ENCODE measurements at places on chromosomes 1 and 21. TPM values are rescaled to one million over a fixed set of nuclear protein-coding genes. Genes with fewer than 3 reads are reported as not detected.

Gene LCE3D
- total RNA-seq = not detected

Gene AMY1A
- not detected for total RNA-seq

Gene SAMD13
- 0.54 TPM for total RNA-seq

Gene SLC1A7
- total RNA-seq = 0.97 TPM

Gene CYP4A22
- not detected for total RNA-seq

Gene C1orf53
- 40.5 TPM for total RNA-seq

Gene ZNF691
- total RNA-seq = 5.5 TPM

Gene SPRR1B
- not detected for total RNA-seq

Gene SPATA45
- not detected for total RNA-seq

Gene GLUL
- total RNA-seq = 136 TPM

Gene LCE3E
- total RNA-seq = not detected

Gene OR2L2
- total RNA-seq = not detected

Gene NTRK1
- total RNA-seq = 0.16 TPM

Gene CFHR3
- not detected for total RNA-seq

Gene LGR6
- total RNA-seq = not detected

Gene RYR2
- total RNA-seq = under 0.01 TPM

Gene CADM3
- total RNA-seq = 22.6 TPM

Gene LCE2C
- total RNA-seq = not detected

Gene VAMP4
- total RNA-seq = 5.3 TPM

Gene NES
- total RNA-seq = 30.3 TPM

Gene CYP4B1
- not detected for total RNA-seq

Gene KCNK2
- under 0.01 TPM for total RNA-seq

Gene ANGPTL3
- total RNA-seq = not detected

Gene WNT2B
- total RNA-seq = 0.18 TPM

Gene RASSF5
- 6.8 TPM for total RNA-seq

Gene DNAJC6
- total RNA-seq = 4.7 TPM

Gene KMO
- total RNA-seq = not detected

Gene SLAMF9
- total RNA-seq = not detected

Gene DPT
- total RNA-seq = 1.6 TPM

Gene CCDC185
- total RNA-seq = not detected

Gene IL6R
- 7.5 TPM for total RNA-seq

Gene ANKRD34A
- 0.18 TPM for total RNA-seq

Gene PLXNA2
- 22.7 TPM for total RNA-seq

Gene APOBEC4
- not detected for total RNA-seq

Gene SPOCD1
- 23.2 TPM for total RNA-seq

Gene FAM167B
- total RNA-seq = 2.8 TPM

Gene HAO2
- not detected for total RNA-seq

Gene HPDL
- total RNA-seq = 1.9 TPM

Gene FBLIM1
- total RNA-seq = 191 TPM

Data from cardiac atrium fibroblast (primary cell).